ENCODE measurements at places on chromosomes 2 and 18.

- peak; percentile 53 for DNase-seq
Measured at GRCh38 chr18:55402731-55403405, 185.1 kb downstream of the TCF4 start.

GRCh38 chr2:96832754-96833507, 10.9 kb downstream of the ANKRD23 start:
- peak; percentile 61 for DNase-seq

DNA sequence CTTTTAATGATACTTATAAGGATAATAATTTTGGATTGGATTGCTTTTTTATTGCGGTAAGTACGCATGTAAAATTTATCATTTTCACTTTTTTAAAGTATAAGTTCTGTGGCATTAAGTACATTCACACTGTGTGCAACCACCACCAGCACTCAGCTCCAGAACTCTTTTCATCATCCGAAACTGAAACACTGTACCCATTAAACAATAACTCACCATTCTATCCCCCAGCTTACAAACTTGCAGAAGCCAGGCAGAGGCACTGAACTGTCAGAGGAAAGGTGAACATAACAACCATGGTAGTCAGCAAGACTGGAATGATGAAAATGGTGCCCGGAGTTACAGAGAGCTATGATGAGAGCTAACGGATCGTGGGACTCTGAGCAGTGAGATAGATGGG, 465.9 kb downstream of the ADCYAP1 start:
- DNase-seq: no peak

- DNase-seq: no peak
Measured at GRCh38 chr2:187299122-187299906, 148.7 kb downstream of the CALCRL start.

- DNase-seq: no peak
Measured at GRCh38 chr2:45904267-45904945, 252.9 kb downstream of the PRKCE start.

DNA sequence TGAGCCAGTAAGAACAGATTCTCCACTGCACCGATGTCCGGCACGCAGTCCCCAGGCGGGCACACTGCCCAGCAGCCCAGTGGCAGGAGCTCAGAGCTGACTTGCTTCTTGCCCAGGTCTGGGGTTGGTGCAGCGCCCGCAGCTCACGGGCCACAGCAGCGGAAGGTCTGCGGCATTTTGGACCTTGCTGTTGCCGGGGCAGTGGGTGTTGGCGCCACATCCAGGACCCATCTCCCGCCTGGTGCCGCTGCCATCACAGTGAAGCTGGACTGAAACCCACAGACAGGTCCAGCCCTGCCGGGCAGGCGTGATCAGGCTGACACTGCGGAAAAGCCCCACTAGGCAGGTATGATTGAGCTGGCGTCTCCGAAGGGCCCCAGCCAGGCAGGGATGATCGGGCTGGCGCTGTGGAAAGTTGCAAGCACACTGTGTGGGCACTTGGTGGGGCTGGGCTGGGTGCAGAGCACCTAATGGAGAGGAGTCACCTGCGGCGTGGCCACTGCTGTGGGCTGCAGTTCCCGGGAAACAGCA, 75.5 kb downstream of the SLC66A2 start:
- no peak for DNase-seq

- peak; percentile 50 for DNase-seq
Measured at GRCh38 chr2:121974897-121975661, 219.6 kb downstream of the TSN start.

- no peak for DNase-seq
Measured at GRCh38 chr2:68272246-68272994, 20.1 kb upstream of the PPP3R1 start.

DNA sequence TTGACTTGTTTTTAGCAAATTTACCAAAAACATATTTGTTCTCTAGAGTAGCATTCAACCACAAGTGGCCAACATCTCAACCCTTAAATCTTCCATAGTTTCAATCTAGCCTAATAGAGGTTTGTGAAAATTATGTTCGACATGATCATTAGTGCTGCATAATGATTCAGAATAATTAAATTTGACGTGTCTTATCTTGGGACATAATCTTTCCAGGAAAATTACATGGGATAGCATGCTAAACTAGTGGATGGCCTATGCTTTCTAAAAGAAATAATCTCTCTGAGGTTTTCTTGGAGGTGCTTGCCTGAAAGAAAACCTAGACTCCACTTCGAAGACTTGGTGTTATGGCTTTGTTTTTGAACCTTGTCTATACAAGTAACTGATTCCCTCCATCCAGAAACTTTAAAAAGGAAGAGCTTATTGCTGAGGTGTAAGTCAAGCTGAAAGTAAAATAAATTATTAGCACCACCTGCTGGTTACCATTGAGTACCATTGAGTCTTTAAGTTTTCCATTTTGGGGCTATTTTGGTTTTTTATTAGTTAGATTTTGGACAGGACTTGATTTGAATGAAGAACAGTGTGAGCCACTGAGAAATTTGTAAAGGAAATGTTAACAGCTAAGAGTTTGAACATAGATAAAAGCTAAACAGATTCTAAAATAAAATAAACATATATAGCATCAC, 32.7 kb downstream of the COX7A2L start:
- DNase-seq: no peak
